ENCODE measurements at places on chromosomes 11 and 22.

GRCh38 chr11:60378354-60378753 lies at the start of gene MS4A7:
TSS of gene MS4A7 (plus strand) at chr11:60378532. CDS start at chr11:60383142, 4,610 bp downstream.
- DNase-seq, result no peak

DNA sequence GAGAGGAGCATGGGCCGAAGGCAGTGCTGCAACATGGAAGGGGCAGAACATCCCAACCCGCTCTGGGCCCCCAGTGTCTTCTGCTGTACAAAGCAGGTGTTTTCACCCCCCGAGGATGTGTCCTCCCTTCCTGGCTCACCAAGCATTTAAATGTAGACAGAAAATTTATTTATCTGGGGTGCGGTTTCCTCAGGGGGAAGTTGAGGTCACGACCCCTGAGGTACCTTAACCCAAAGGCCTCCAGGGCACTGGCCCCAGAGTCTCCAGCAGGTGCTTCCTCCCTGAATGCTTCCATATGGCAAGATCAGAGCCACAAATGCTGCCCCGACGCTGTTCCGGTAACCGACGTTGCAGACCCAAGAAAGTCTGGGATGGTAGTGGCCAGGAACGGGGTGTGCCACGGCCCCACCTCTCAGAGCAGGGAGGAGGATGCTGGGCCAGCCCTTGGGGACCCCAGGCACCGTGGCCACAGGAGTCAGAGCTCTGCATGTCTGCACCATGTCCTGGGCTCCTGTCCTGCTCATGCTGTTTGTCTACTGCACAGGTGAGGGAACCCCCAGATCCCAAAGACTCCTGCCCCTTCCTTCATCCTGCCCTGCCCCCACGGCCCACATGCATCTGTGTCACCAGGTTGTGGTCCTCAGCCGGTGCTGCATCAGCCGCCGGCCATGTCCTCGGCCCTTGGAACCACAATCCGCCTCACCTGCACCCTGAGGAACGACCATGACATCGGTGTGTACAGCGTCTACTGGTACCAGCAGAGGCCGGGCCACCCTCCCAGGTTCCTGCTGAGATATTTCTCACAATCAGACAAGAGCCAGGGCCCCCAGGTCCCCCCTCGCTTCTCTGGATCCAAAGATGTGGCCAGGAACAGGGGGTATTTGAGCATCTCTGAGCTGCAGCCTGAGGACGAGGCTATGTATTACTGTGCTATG lies at the start of gene VPREB1:
Gene VPREB1, plus strand, starts transcription at position 471 of the 935 bp plus-strand sequence. Its CDS starts 28 bp downstream, at position 499.
- DNase-seq, result no peak

GRCh38 chr11:34546511-34547209 lies 33.1 kb upstream of the ELF5 start:
- no peak for DNase-seq

- no peak for DNase-seq
These were observed 109.6 kb upstream of the B3GAT1 start for GRCh38 chr11:134521452-134522289.

GRCh38 chr11:80495116-80495515 lies 1054.3 kb upstream of the TENM4 start:
- DNase-seq, result no peak
